ENCODE measurements at places on chromosomes 5 and 9.

- no peak for DNase-seq
Measured at GRCh38 chr5:93349613-93350012, 231.4 kb downstream of the NR2F1-AS1 start.

- DNase-seq = no peak
Measured at GRCh38 chr9:99216073-99216472, 5.7 kb downstream of the ALG2 start.

DNA sequence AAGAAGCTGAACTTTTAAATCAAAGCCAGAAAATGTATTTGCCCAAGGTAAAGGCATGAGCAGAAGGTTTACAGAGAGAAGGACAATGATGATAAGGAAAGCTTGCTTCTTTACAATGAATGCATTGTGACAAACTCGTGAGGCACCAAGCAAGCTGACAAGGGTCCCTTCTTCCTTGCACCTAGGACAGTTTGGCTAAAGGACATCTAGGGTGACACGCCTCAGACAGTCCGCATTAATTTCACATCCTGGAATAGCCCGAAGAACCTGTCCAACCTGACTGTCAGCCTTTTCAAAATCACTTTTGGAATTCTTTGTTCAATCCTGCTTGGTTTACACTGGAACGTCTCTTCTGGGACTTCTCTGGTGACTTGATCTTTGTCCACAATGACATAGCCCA is 146.4 kb upstream of the MAP3K1 start:
- no peak for DNase-seq

DNA sequence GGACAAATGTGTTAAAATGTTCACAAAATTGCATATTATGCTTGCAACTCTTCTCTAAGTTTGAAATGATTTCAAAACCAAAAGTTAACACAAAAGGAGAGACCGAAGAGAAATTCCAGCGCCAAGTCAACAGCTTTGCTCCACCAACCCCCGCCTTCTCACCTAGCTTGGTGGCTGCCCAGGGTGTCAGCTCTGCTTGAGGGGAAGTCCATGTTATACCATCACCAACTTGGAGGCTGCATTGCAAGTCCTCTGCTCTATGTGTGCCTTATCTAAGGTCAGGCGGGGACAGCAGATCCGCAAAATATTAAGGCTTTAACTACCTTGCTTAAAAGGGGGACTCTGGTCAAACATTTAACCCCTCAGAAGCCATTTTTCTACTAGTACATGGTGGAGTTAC is 14.6 kb downstream of the CCNJL start:
- no peak for DNase-seq

DNA sequence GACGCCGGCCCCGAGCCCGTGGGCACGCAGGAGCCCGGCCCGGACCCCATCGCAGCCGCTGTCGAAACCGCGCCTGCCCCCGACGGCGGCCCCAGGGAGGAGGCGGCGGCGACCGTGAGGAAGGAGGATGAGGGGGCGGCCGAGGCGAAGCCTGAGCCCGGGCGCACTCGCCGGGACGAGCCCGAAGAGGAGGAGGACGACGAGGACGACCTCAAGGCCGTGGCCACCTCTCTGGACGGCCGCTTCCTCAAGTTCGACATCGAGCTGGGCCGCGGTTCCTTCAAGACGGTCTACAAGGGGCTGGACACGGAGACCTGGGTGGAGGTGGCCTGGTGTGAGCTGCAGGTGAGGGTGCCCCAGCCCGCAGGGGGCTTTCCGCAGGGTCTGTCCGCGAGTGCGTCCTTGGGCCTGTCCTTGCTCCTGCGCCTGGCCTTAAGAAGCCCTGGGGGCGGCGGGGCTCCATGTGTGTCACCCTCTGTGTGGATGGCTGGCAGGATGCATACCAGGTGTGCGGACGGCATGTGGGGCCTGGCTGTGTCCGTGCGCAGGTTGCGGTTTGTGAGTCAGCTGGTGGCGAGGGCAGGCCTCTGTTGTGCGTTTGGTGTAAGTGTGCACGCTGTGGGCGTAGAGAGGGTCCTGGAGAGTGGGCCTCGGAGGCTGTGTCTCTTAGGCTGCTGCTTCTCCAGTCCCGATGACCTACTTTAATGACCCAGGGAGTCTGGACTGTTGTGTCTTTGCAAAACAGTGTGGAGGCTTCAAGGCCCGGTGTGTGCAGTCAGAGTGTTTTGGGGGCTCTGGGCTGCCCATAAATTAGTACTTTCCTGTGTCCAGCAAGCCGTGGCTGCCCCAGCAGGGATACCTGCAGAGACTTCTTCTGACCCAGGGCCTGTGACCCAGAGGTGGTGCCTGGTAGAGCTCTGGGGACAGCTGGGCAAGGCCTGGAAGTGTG is 1.6 kb downstream of the WNK2 start:
- DNase-seq = no peak

- peak; percentile 43 for DNase-seq
Measured at GRCh38 chr5:446883-447263, 3.9 kb downstream of the EXOC3 start.

GRCh38 chr5:149144637-149145036 is 3.3 kb downstream of the ABLIM3 start:
- no peak for DNase-seq

GRCh38 chr9:132027752-132028663 is 51.7 kb downstream of the MED27 start:
- no peak for DNase-seq

Data from inflammatory macrophage (primary cell).